ENCODE measurements at places on chromosomes 2 and 18. TPM values are rescaled to one million over a fixed set of nuclear protein-coding genes. Genes with fewer than 3 reads are reported as not detected.

DNA sequence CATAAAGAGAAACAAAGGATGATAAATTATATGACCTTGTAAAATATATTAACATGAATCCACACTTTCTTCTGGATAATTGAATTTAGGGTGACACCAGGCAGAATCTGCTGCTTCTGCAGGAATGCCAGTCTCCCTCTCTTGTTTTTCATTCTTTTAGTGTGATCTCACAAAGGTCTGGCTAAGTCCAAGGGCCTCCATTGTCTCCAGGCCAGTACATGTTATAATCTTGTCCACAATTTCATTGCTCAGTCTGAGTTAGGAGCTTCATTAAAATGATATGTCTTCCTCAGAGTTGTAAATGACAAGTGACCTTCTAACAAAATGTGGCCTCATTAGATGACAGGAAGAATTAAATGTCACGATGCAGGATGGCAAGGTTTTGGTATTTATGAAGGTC is 110.2 kb downstream of the APOB start:
- no peak for DNase-seq

DNA sequence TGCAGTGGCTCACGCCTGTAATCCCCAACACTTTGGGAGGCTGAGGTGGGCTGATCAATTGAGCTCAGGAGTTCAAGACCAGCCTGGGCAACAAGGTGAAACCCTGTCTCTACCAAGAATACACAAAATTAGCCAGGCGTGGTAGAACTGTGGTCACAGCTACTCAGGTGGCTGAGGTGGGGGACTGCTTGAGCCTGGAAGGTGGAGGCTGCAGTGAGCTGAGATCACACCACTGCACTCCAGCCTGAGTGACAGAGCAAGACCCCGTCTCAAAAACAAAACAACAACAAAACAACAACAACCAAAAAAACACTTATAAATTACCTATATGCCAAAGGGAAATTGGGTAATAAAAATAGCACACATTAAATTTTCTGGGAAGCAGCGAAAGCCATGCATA is 141.6 kb downstream of the HDAC4 start:
- DNase-seq = no peak

GRCh38 chr2:136916131-136916530 is 150.8 kb downstream of the THSD7B start:
- DNase-seq = no peak

DNA sequence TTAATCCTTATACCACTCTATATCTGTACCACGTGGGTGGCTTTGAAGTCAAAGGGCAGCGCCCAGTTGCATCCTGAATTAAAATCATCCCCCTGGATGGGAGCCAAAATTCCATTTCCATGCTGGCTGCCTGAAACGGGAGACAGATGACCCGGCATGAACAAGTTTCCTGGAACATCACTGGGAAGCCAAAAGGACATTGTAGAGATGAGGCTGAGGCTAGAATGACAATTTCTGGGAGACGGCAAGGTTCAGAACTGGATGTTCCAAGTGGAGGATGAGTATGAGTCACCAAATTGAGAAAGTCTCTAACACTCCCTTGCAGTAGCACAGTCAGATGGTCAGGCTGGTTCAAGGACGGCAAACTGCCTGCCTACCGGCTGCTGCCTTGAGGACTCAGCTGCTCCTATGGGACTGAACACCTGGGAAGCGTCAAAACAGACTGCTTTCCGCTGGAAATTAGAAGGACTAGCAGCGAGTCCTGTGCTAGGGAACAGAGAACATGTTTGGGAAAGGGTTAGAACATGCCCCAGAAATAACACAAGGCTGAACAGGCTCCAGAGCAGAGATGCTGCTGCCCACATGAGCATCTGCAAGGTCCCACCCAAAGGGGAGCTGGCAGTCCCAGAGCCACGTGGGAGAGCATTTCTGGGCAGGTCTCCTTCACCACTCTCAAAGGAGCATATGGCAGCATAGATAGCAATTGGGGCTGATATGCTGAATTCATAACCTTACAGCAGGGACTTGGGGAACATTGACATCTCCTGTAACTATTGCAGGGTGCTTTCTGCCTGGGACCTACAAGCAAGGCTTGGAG is 32.0 kb downstream of the YPEL5 start:
- DNase-seq = no peak

REG3G gene
- total RNA-seq = not detected

SERPINB12 gene
- not detected for total RNA-seq

STARD6 gene
- total RNA-seq = 0.11 TPM

Data from Daoy (cell line).